ENCODE measurements at places on chromosomes 7 and 10.

DNA sequence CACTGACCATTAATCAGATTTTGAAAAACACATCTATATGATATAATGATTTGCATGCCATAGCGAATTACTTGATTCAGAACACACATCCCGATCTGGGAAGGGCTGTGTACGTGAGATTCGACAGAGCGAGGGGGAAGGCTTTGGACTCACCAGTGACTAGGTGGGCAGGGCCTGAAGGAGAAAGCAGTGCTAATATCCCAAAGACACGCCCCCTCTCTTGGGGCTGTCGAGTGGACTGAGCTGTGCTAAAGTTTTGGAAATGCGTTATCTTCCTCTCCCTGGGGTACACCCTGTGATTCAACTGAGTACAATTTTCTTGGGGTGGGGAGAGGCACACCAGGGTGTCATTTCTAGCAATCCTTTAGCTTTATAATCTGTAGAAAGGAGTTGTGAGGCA, 1.8 kb downstream of the LRRC17 start:
- DNase-seq, result no peak

DNA sequence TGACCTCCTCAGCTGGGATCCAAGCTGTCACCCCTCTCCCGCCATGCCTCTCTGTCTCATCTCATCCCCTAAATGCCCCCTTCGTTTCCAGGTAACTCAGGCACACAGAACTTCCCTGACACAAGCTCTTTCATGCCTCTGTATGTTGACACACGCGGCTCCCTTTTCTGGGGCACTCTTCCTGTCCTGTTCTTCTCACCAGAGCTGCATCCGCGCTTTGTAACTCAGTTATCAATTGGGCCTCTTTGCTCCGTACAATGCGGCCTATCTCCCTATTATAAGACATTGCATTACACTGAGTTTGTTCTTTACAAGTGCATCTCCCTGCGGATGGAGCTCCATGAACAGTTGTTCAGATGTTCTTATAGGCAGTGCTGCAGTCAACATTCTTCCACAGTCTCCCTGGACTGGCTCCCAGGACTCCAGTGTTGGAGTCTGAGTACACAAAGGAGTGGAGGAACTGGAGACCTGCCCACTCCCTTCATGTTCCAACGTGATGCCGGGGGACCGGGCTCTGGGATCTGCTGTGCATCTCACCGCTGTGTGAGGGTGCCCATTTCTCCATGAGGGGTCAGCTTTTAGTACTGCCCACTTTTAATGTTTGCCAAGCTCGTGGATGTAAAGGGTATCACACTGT, 56.9 kb upstream of the TNS3 start:
- no peak for DNase-seq

- DNase-seq, result no peak
Measured at GRCh38 chr7:114864278-114864677, 57.6 kb upstream of the MDFIC start.

- DNase-seq, result no peak
Measured at GRCh38 chr10:23146258-23146657, 45.9 kb upstream of the PTF1A start.

Measured in CD4-positive, alpha-beta T cell treated with Interleukin-4 for 1 hour (primary cell).